Renal cortex interstitium (tissue), 15 donors: ENCODE measurements at places on chromosomes 2 and 18. TPM values are rescaled to one million over a fixed set of nuclear protein-coding genes. Genes with fewer than 3 reads are reported as not detected.

DNA sequence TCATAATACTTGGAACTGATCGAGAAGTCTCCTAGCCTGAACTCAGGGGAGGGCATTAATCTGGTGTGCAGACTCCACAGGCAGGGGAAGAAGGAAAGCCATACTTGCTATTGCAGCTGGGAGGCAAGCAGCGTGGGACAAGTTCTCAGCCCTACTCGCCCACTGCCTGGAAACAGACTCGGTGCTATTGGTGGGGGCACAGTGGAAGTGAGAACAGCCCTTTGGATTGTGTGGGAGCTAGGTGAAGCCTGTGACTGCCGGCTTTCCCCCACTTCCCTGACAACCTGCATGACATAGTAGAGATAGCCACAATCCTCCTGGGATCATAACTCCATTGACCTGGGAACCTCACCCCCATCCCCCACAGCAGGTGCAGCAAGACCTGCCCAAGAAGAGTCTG lies 301.3 kb downstream of the RIT2 start:
- no peak for DNase-seq

GRCh38 chr18:24187049-24187448 lies 48.2 kb downstream of the CABYR start:
- no peak for DNase-seq

The CFAP221 gene
- polyA plus RNA-seq: 36.1 TPM

- no peak for DNase-seq
These were observed 96.1 kb downstream of the FAM168B start for GRCh38 chr2:130997198-130997597.

- DNase-seq: no peak
These were observed 61.6 kb downstream of the MYT1L start for GRCh38 chr2:2269426-2269825.

The LRATD1 gene
- polyA plus RNA-seq: 23.9 TPM

The BCL11A gene
- polyA plus RNA-seq: 12.7 TPM

DNA sequence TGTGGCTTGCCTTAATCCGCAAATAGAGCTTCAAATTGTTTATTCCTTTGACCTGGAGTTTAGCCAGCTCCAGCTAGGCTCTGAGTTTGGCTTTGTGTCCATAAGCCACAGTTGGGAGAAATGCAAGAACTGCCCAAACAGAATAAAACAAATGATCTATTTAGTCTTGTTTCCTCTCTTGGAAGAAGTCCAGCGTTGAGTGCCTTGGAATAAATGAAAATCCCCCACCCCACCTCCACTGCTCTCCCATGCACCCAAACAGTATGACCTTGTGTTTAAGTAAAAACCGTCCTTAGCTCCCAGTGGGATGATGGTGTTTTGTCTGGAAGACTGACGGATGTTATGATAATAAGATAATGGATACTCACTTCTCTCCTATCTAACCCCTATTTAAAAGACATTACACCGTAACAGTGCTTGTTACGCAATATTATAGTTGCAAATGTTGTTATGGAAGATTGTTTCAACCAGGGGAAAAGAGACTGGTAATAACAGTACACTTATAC lies 3.2 kb upstream of the SERPINE2 start:
- DNase-seq: no peak

The LYPD6 gene
- polyA plus RNA-seq: 18.8 TPM

DNA sequence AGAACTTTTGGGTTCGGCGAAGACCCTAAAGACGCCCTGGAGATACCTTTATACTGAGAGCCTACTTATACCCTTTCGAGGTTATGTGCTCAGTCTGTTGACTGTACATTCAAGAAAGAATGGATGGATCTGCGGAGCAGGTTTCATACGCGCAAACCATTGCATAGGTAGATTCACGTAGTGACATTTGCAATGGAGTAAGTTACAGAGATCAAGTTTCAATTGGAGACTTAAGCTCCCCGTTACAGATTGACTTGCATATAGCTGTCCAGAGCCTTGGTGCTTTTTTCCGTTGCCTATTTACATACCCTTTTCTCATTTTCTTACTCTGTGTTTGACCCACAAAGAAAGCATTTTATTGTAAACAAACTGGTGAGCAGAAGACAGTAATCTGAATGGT lies 923 bp downstream of the PSMD1 start:
- DNase-seq: no peak

- no peak for DNase-seq
These were observed 8.1 kb downstream of the SP9 start for GRCh38 chr2:174342686-174343342.

DNA sequence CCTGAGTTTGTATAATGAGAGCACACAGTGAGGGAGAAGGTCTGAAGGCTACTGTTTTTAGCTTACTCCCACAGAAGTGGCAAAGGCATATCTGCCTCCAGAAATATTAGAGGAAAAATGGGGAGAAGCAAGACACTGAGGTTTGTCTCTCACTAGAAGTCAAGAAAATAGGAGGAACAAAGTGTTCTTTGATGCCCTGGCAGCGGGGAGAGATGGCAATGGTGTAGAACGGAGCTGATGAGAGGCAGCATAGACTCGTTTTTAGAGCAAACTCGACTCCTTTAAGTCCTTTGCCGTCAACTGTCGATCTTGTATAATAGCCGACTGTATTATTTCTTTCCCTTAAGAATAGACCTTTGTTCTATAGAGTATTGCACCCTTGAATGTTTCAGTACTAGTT lies 73.8 kb downstream of the ANKRD44 start:
- no peak for DNase-seq

The SERPINB3 gene
- polyA plus RNA-seq: not detected

GRCh38 chr2:124343827-124344498 lies 318.9 kb downstream of the CNTNAP5 start:
- no peak for DNase-seq

- DNase-seq: no peak
These were observed 185.6 kb upstream of the HNRNPA3 start for GRCh38 chr2:177026956-177027355.

DNA sequence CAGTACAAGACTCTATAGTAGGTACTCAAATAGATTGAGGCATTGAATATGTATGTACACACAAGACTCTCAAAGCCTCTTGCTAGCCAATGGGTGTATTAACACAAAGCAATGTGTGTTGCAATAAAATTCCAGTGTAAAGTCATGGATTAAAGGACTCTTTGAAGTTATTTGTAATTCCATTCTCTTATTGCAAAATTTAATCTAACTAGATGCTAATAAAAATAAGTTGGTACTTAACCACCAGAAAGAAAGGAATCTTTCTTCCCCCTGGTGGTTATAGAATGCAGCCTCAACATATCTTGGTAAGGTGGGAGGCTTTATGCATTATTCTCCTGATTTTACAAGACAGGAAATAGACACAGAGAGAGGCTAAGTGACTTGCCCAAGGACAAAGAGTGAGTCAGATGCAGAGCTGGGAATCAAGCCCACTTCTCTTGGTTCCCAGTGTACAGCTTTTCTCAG lies 18.0 kb downstream of the LRP1B start:
- DNase-seq: no peak

The SLC4A3 gene
- polyA plus RNA-seq: 13.7 TPM

The IL18R1 gene
- polyA plus RNA-seq: 1.8 TPM

GRCh38 chr2:196176142-196176738 lies 4.9 kb upstream of the STK17B start:
- DNase-seq: no peak
